ENCODE measurements at places on chromosomes 12 and 14. TPM values are rescaled to one million over a fixed set of nuclear protein-coding genes. Genes with fewer than 3 reads are reported as not detected.

DNA sequence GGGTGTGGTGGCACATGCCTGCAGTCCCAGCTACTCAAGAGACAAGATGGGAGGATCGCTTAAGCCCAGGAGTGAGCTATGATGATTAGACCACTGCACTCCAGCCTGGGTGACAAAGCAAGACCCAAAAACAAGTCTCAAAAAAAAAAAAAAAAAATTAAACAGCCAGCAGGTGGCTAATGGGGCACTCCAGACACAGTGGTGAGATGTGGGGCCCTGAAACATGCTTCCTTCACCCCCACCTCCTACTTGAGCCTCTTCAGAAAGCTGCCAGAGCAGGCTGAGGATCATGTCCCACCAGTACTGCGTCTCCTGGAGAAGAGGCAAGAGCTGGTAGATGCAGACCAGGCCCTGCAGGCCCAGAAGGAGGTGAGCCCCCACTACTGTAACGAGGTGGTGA is 2.1 kb downstream of the CFAP73 start:
- no peak overlapping the region for H3K4me3 ChIP-seq
- no peak overlapping the region for H3K27ac ChIP-seq
- peaks cover 28% of the 10 kb centered on the region for H3K4me1 ChIP-seq

- no peak overlapping the region for H3K4me3 ChIP-seq
- peaks cover 23% of the 10 kb centered on the region for H3K4me1 ChIP-seq
- DNase-seq = no peak
- H3K27ac ChIP-seq = no peak overlapping the region
These were observed 2.2 kb downstream of the VAMP1 start for GRCh38 chr12:6468283-6468575.

DNA sequence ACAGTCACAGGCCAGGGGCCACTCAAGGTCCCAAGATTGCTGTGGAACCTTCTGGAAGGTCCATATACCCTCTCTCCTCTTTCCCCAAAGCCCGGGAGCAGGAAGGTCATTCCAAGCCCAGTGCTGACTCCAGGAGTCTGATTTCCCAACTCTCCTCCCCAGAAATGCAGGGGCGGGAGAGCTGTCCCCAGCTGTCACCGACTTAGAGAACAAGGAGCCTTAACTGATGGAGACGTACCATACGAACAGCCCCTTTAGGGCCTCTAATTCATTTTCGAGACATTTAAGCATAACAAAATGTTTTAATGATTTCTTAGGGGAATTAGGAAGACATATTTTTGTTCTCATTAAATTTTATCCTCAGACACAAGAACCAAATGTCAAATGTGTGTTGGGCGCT is 99.2 kb downstream of the PHETA1 start:
- no peak for DNase-seq
- H3K27me3 ChIP-seq = peaks cover 2% of the 10 kb centered on the region
- no peak overlapping the region for H3K4me3 ChIP-seq
- H3K36me3 ChIP-seq = no peaks in the 10 kb centered on the region
- H3K27ac ChIP-seq = no peak overlapping the region

Gene DDN
- total RNA-seq = 1.7 TPM

GRCh38 chr14:34629657-34630529 is at the start of gene SNX6:
Gene SNX6 (minus strand): TSS chr14:34630148. CDS start chr14:34630116, 32 bp downstream.
- H3K4me1 ChIP-seq = peaks cover 9% of the 10 kb centered on the region
- H3K36me3 ChIP-seq = peaks cover 11% of the 10 kb centered on the region
- DNase-seq = peak; percentile 86
- peak within 1 kb of the TSS; percentile 92 for H3K4me3 ChIP-seq
- H3K27ac ChIP-seq = peak within 1 kb of the TSS; percentile 95

DNA sequence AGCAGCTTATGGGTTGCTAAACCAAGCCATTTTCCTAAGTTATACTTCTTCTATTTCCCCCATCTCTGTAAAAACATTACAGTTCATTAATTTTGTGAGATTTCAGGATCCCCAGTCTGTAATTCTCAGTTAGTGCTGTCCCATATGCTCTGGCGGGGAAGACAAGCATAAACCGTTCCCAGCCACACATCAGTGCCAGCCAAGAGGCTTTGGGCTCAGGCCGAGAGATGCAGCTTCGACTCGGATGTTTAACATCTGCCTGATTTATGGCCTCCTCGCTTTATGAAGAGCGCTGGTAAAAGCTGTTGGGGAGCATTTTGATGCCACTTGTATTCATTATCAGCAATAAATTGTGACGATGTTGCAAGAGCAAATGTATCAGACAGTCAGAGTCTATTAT is 349.1 kb upstream of the CCDC196 start:
- H3K27ac ChIP-seq = no peak overlapping the region
- H3K27me3 ChIP-seq = no peaks in the 10 kb centered on the region
- no peak for DNase-seq
- H3K4me3 ChIP-seq = no peak overlapping the region
- H3K36me3 ChIP-seq = no peaks in the 10 kb centered on the region

Gene NEUROD4
- not detected for total RNA-seq

Gene PTPRO
- 0.57 TPM for total RNA-seq

Gene PSMA3
- total RNA-seq = 173 TPM

All from heart left ventricle (tissue), 16 donors.